ENCODE measurements at places on chromosomes 11 and 22.

GRCh38 chr11:65183201-65183891 lies 1.6 kb downstream of the CAPN1 start:
- DNase-seq = no peak

DNA sequence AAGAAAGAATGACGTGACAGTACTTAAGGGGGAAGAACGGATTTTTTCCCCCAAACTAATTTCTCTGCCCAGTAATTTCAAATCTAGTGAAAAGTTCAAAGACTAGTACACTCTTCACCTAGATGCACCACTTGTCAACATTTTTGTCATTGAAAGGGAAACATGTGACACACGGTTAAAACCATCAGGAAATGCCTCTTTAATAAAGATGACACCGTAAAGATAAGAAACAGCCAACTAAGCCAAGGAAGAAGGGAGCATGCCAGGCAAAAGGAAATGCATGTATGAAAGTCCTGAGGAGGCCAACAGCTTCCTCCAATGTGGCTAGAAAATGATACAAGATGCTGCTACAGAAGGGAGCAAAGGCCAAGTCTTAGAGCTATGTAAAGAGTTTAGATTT lies 49.4 kb downstream of the RSF1 start:
- peak; percentile 36 for DNase-seq

DNA sequence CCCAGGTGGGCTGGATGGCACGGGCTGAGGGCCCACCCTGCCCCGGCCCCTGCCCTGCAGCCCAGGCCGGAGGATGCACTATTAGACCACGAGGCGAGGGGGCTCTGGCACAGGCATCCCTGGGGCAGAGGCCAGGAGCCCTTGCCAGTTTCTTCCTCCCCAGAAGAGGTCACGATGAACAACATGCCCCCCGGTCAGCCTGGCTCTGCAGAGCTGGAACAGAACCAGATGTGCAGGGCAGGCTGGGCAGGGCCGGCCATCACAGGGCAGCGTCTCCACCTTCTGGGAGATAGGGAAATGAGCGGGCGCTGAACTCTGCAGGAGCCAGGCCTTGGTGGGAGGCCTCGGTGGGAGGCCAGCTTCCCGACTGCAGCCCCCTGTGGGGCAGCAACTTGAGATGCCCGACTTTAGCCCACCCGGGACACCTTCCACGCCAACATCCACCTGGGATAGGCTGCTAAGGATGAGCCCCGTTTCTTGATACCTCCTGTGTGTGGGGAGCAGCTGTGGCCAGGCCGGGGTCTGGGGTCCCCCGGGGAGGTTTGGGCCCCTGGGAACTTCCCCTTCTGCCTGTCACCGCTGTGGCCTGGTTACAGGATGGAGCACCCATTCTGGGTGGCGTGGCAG lies 21.8 kb upstream of the GNB1L start:
- no peak for DNase-seq

- DNase-seq = peak; percentile 65
These were observed 11.4 kb downstream of the KCNJ5 start for GRCh38 chr11:128902515-128903066.

- DNase-seq = no peak
These were observed 87.0 kb downstream of the FAM168A start for GRCh38 chr11:73510877-73511276.

DNA sequence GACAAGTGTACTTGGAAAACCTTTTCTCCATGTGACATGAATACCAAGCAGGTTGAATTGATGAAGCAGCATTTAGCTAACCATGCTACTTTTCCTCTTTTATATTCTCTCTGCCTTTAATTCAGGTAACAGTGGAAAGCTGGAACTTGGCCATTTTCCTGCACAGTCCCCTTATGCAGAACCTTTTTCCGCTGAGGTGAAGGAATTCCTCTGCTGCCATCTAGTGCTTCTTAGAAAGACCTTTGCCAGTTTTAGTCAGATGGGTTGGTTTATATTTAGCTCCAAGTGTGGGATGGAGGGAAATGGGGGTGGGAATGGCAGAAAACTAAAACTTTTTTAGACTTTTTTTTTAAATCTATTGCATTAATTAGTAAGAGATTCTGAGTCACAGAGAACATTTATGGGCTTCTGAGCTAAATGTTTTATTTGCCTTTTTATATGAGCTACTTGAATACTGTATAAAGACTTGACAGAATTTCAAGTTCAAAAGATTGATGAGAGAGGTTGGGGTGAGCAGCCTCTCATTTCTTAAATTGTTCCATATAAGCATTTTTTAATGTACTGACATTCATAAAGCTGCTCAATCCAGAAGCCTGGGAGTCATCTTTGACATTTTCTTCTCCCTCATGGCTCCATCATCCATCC lies 153.9 kb upstream of the ZC3H12C start:
- peak; percentile 90 for DNase-seq

DNA sequence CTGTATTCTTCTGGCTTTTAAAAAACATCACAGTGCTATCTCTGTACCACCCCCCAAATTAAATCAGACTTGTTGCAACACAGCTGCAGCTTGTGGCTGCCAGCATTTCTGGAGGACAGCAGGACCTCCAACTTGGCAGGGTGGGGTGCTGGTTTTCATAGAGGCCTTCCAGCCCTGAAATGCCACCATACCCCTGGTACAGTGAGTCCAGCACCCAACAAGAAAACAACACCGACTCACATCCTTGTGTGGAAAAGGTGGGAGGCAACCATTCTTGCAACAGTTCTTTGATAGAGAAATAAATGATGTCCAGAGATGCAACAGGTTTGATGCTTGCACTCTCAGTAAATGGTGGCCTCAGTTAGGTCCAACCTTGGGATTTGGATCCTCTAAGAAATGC lies 96.0 kb downstream of the ABTB2 start:
- DNase-seq = no peak

DNA sequence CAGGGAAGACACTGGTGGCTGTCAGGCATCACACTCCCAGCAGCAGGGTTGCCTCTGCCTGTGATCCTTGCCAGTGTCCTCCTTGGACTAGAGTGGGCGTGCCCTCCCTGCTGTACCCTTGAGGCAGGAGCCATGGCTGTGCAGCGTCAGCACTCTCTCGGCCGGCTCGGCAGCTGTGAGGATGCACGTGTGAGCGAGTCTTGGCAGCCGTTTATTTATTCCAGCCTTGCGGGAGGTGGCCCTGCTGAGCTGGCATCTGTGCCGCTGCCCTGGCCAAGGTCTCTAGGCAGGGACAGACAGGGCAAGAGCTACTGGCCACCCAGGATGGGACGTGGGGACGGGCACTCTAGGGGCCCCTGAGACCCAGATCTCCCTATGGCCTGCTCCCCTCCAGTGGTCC lies 33.9 kb downstream of the TSPAN4 start:
- DNase-seq = no peak

GRCh38 chr22:26072621-26073020 lies 96.6 kb upstream of the SEZ6L start:
- no peak for DNase-seq

DNA sequence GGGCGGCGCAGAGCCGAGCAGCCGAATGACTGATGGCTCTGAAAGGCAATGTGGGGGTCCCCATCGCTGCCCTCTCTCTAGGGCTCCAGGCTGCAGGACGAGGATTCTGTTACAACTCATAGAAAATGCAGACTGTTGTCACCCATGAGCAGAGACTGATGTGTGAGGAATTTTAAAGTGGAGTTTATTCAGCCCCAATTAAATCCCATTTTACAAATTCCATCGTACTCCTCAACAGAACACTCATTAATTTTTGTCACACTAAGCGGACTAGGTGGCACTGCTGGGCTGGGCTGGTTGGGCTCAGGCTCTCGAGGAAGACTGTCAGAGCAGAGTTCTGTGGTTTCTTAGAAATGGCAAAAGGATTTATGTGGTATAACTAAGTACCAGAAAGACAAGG lies 102.6 kb upstream of the SPON1 start:
- no peak for DNase-seq

DNA sequence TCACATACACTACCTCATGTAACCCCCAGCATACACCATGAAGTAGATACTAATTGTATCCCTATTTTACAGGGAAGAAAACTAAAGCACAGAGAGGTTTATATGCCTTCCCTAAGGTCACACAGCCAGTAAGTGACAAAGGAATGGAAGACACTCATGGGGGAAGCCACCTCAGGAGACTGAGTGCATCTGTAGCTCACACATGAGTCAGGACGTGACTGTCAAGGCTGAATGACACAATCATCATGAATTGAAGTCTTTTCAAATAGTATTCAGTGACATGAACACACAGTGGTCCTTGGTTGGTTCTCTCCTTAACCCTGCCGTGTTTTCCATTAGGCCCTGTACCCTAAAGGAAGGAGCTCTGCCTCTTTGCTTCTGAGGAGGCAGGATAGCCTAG lies 463.0 kb downstream of the NTM start:
- DNase-seq = no peak

DNA sequence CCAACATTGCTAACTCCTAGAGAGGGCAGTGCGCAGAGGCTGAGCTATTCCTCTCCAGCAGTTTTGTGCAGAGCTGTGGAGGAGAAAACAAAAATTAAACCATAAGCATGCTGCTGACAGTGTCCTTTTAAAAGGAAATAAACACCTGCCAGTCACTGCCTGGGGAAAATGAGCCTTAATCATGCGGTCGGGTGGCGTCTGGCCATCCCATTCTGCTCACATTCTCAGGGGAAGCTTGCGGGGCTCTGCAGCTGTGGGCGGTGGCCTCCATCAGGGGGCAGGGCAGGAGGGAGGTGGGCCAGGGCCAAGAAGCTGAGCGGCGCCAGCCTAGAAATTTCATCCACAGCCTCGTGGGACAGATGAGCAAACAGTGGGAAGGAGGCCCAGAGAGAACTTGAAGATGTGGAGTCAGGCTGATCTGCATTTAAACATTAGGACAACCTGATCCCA lies 71.0 kb upstream of the TP53I11 start:
- DNase-seq = peak; percentile 88

- no peak for DNase-seq
These were observed 6.8 kb downstream of the OR51B2 start for GRCh38 chr11:5317292-5317691.

DNA sequence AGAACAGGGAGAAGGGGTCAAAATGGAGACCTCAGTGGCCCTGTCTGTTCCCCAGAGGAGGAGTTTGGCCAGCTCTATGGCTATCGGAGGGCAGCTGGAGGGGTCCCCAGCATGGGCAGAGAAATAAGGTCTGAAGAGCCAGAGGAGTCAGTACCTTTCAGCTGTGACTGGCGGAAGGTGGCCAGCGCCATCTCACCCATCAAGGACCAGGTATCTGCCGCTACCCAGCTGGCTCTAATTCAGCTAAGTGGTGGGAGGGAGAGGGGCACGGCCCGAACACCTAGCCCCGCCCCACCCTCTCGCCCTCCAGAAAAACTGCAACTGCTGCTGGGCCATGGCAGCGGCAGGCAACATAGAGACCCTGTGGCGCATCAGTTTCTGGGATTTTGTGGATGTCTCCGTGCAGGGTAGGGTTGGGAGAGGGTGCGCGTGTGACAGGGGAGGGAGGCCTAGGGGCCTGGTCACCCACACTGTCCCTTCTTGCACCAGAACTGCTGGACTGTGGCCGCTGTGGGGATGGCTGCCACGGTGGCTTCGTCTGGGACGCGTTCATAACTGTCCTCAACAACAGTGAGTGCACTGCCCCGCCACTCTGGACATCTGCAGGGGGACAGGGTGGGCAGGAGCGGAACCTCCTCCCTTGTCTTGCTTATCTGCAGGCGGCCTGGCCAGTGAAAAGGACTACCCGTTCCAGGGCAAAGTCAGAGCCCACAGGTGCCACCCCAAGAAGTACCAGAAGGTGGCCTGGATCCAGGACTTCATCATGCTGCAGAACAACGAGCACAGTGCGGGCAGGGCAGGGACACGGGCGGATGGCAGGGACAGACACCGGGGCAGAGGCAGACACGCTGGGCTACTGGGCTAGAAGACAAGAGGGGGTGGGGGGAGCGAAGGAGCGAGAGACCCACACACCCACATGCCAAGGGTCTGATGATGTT lies 2.8 kb downstream of the CTSW start:
- no peak for DNase-seq

DNA sequence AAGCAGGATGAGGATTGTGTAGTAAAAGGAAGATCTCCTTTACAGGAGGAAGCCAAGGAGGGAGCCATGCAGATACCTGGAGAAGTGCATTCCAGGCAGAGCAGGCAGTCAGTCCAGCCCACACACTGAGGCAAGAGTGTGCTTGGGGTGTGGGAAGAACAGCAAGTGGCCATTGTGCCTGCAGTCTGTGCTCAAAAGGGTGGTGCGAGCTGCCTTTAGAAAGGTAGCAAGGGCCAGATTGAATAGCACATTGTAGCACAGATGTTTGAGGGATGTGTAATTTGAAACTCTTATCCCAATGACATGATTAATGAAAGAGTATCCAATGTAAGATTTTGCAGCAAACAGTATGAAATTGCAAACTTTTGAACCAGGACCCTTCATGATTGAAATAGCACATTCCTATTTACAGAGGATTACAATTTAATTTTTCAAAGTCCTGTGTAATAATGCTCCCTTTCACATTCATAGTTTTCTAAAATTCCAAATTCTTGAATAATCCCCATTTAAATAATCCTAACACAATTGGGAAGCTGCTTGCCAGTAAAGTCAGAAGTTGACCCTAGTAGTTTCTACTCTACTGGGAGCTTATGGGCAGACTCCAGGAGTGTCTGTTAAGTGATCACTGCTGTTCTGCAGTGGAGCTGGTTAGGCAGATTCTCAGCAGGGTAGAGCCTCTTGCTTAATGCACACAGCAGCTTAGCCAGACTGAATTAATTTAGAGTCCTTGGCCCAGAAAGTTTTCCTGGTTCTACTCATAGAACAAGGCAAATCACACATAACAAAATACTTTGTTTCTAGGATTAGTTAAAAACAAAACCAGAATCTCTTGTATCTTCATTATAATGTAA lies 78.1 kb downstream of the CYB5R2 start:
- DNase-seq = no peak

GRCh38 chr11:71101606-71102005 lies 150.8 kb downstream of the SHANK2 start:
- no peak for DNase-seq

DNA sequence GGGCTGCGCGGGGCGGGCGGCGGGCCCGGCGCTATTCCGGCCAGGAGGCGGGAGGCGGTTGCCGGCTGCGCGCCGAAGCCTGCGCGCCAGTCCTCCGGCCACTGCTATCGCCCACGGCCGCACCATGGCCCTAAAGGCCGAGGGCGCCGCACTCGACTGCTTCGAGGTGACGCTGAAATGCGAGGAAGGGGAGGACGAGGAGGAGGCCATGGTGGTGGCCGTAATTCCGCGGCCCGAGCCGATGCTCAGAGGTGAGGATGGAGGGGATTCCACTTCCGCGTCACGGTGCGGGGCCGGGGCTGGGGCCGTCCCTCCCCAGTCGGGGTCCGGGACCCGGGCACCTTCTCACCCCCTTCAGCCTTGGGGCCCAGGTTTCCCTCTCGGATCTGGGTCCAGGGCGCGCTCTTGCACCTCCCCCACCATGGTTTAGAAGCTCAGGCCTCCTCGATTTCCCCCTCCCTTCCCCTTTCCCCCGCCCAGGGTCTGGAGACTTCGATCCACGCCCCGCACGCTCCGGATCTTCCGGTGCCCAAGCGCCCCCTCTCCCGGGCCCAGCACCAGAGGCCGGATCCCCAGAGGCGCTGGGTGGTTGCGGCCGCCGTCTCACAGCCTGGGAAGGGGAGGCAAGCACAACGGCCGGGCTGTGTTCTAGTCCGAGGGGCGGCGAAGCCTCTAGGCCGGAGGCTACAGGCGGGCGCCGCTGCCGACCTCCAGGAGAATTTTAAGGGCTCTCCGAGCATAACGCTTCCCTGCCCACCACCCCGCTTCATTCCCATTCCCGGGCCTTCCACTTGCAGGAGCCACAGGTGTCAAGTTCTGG lies 517 bp downstream of the SPINDOC start:
- peak; percentile 40 for DNase-seq

GRCh38 chr11:11125618-11126017 lies 227.4 kb downstream of the CSNK2A3 start:
- DNase-seq = no peak
